ENCODE measurements at places on chromosomes 4 and X.

DNA sequence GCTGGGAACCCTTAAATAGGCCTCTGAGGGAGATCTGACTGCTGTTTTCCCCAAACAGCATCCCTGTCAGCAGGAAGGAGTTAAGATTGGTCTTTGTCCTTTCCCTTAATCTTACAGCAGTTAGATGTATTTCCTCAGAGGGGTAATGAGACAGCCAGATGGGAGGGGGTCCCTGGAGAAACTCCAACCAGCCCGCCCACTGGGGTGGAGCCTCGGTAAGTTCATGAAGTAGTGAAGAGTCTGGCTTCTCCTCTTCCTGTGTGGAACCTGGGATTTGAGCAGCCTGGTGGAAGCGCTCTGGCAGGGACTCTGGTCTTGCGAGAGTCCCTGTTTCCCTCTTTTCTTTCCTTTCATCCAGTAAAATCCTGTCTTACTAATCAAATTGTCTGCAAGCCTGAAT lies 330.0 kb downstream of the TLL1 start:
- no peak for DNase-seq

GRCh38 chrX:74343343-74344279 lies 39.6 kb downstream of the ZCCHC13 start:
- DNase-seq = no peak

DNA sequence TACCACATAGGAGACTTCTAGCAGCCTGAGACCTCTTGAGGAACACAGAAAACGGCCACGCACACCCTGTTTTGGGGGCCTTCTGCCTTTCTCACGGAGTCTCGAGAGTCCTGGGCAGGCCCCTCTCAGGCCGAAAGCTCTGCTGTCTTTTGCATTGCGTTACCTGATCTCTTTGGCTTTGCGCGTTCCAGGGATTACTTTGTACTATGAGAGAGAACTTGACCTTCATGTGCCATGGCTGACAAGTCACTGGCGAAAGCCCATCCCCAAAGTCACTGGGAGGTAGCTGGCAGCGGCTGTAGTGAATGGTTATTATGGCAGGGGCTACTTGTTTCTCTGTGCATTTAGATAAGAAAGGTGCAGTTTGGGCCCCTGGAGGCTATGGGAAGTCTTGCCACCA lies 8.0 kb upstream of the NAT8L start:
- no peak for DNase-seq

DNA sequence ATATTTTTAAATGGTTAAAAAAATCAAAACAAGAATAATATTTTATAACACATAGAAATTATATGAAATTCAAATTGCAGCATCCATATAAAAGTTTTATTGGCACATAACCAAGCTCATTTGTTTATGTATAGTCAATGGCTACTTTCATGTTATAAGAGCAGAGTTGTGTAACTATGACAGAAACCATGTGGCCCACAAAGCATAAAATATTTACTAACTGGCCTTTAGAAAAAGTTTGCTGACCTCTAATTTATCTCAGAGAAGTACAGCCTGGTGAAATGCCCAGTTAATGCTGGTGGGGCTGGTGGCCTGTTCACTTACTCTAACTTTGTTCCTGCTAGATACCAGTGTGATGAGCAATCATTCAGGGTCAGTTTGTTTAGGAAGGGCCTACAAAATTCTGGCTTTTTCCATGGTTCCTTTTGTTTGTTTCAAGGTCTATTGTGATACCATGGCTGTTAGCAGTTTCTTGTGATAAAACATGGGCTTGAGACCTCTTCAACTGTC lies 104.6 kb downstream of the PPP1R2C start:
- no peak for DNase-seq

DNA sequence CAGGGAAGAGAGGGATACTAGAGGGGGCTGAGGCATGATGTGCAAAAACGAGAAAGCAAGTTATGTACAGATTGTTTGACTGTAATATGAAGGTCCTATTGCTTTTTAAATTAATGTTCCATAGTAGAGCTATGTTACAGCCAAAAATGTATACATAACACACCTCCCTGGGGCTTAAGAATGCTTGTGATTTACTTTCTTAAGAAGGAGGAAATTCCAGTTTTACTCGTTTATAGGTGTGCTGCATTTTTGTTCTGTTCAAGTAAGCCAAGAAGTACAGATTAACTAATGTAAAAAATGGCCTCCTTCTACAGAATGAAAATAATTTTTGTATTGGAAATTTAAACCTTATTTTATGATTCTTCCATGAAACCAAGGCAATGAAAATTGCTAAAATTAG lies 614.4 kb upstream of the NR3C2 start:
- no peak for DNase-seq

GRCh38 chr4:31193521-31193920 lies 473.4 kb downstream of the PCDH7 start:
- DNase-seq = no peak

- DNase-seq = no peak
These were observed 449.1 kb upstream of the SMIM31 start for GRCh38 chr4:164304861-164305260.

- no peak for DNase-seq
These were observed 1164.4 kb upstream of the IGFBP7 start for GRCh38 chr4:58274553-58274952.

GRCh38 chr4:135718019-135718418 lies 1516.4 kb upstream of the PABPC4L start:
- no peak for DNase-seq

DNA sequence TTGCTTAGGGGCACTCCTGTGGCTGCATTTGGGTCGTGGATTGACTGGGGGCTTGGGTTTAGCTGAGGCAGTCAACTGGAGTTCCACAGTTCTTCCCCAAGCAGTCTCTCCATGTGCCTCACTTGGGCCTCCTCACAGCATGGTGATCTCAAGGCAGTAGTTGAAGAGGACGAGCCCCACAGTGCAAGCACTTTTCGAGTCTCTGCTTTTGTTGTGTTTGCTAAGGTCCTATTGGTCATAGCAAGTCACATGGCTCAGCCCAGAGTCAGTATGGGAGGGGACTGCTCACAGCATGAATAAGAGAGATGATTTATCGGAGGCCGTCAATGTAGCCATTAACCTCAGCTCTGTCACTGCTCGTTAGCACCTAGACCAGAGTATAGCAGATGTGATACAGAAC lies 29.7 kb downstream of the BMX start:
- no peak for DNase-seq

- DNase-seq = no peak
These were observed 31.0 kb downstream of the KDM6A start for GRCh38 chrX:44903830-44904530.

DNA sequence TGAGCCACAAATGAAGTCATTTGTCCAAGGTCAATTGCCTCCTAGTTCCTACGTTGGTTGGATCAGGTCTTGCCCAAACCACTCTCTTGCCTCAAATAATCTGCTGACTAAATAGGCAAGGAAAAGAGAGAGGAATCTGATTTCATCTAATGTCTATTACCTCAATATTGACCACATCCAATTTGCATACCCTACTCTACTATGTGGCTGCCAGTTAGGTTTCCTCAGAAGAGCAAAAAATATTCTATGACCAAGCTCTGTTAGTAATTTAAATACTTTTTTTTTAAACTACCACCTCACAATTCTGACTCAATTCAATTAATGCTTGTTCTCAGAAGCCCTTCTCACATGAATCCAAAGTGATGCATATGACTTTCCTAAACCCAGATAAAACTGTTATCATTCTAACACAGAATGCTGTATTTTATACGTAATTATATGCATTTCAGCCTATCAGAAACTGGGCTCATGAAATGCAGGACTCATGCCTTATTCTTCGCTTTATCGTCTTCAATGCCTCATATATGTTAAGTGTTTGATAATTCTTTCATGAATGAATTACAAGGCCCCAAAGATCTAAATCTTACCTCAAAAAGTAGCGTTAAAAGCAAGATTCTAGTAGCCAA lies 98.6 kb downstream of the HUWE1 start:
- DNase-seq = no peak

- DNase-seq = no peak
These were observed 202.3 kb upstream of the FSTL5 start for GRCh38 chr4:162366146-162366545.

DNA sequence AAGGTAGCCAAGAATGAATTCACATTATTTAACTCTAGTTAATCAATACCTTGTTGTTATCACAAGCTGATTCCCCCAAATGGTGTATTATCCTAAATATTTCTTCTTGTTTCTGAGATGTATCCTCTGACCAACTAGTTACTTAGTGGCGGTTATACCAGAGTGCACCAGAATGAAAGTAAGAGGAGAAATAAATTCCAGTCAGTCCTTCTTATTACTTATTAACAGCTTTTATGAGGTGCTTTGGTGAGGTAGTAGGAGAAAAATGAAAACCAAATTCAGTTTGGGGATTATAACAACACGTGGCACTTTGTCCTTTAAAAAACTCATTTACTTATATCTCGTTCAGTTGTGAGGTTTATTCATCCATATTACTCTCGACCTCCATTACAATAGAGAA lies 101.9 kb downstream of the AMMECR1 start:
- no peak for DNase-seq

DNA sequence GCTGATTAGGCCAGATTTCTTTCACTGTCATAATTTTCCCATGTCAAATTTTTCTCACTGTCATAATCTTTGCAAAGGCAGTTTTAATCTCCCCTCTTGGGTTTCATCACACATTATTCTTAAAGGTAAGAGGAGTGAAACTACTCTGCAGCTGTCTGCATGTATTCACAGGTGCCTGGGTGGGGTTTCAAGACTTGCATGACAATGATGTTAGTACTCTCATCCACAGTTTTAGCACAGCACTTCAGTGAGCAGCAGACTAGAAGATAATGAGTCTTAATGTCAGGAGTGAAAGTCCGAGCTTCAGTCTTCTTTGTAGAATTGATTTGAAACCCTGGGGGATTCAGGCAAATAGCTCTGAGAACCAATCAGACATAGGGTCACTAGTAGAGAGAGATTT lies 182.5 kb upstream of the GALNT7 start:
- DNase-seq = no peak

DNA sequence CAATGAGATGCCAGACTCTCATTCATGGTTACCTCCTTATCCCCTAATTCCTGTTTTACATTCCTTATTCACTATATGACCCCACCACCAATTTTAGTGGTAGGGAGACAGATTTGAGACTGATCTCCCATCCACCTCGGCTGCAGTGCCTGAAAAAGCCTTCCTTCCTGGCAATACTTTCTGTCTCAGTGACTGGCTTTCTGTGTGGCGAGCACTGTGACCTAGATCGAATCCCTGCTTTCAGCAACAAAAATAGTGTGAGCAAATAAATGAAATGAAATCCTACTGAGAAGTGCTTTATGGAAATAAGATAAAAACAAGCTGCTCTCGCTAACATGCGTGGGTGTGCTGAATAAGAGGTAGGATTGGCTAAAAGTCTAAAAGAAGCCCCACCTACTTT lies 165.3 kb downstream of the GPM6A start:
- DNase-seq = no peak

DNA sequence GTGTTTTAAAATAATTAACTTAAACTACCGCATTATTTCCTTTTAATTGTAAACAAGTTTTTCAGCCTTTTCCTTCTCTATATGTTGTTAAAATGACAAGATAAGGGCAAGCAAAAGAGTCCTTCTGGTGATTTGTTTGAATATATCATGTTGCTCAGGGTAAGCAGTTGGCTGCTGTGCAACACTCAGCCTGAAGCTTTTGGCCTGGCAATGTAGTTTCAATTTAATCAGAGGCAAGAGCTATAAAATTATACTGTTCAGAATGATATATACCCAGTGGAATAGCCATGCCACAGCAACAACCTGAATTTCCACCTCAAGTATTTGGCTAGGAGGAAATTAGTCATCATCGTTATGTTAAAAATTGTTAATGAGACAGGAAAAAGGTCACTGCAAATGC lies 53.4 kb downstream of the GRXCR1 start:
- DNase-seq = no peak

DNA sequence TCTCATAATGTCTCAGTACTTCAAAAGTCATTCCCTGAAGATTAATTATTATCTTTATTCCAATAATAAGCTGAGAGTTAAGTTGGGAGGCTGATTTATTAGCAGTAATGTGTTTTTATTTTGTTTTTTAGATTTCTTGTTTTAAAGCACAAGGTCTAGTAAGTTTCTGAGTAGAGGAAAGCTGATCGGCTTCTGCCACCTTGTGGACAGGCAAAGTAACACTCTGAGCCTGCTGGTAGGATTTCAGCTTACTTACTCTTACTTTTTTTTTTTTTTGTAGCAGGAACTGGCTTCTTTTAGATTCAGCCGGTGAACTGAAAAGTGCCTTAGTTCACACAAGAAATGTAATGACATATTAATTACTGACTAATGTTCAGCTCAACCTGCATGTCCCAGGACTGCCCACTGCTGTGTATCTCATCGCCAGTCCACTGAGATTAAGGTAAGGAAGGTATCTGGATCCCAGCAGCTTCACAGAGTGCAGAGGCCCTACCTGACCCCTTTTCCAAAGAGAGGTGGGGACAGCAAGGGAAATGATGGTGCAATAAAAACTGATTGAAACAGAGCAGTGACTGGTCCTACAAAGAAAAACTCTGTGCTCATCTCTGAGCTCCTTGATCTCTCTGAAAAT lies 126.5 kb downstream of the ADGRA3 start:
- DNase-seq = no peak

DNA sequence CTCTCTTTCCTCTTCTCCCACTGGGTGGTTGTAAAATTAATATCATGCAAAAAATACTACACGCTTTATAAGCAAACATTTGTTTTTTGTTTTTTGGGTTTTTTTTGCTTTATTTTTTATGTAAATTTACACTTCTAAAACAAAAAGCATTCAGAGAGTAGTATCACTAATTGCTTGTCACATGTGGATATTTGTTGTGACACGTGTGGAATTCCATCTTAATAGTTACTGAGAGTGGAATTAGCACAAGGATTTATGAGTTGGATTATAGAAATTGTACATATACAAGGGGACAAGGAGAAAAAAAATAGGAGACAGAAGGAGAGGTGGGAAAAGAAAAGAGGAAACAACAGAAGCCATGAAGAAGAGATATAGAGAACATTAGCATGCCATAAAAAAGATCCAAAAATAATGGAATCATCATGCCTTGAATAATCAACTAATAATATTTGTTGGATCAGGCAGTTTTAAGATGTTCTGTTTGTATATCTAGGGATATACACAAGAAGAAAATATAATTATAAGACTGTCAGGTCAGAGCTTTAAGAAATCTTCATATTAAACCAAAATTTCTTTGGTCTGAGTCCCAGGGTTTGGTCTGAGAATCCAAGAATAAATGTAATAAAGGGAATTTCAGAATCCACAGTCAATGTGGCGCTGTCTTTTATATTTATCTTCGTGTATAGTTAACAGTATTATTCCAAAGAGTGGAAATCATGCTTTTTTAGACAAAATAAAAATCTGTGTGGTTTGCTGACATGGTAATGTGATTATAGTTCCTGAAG lies 98.5 kb upstream of the INTU start:
- DNase-seq = no peak

GRCh38 chrX:38870361-38870895 lies 69.2 kb downstream of the MID1IP1 start:
- no peak for DNase-seq

- no peak for DNase-seq
These were observed 6.6 kb downstream of the GUCY2F start for GRCh38 chrX:109475174-109475891.

DNA sequence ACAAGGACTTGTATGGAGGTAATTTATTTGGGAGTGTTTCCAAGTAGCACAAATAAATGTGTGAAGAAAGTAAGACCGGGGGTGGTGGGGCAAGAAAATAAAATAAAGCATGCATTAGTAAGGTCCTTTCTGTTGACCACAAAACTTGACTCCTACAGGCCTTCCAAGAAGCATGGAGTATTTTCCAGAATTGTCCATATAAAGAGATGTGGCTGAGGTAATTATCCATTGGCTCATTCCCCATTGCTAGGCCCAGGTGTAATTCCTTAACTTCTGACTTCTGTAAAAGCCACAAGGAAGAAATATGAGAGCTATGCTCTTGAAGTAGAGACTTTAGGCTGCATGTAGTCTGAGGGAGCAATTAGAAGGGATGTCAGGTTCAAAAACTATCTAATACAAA lies 430.5 kb upstream of the PABPC4L start:
- DNase-seq = no peak

All from activated CD8-positive, alpha-beta memory T cell treated with anti-CD3 and anti-CD28 coated beads for 1 hour (primary cell).